ENCODE measurements at places on chromosomes 7 and 10. TPM values are rescaled to one million over a fixed set of nuclear protein-coding genes. Genes with fewer than 3 reads are reported as not detected.

The HECW1 gene
- not detected for total RNA-seq

DNA sequence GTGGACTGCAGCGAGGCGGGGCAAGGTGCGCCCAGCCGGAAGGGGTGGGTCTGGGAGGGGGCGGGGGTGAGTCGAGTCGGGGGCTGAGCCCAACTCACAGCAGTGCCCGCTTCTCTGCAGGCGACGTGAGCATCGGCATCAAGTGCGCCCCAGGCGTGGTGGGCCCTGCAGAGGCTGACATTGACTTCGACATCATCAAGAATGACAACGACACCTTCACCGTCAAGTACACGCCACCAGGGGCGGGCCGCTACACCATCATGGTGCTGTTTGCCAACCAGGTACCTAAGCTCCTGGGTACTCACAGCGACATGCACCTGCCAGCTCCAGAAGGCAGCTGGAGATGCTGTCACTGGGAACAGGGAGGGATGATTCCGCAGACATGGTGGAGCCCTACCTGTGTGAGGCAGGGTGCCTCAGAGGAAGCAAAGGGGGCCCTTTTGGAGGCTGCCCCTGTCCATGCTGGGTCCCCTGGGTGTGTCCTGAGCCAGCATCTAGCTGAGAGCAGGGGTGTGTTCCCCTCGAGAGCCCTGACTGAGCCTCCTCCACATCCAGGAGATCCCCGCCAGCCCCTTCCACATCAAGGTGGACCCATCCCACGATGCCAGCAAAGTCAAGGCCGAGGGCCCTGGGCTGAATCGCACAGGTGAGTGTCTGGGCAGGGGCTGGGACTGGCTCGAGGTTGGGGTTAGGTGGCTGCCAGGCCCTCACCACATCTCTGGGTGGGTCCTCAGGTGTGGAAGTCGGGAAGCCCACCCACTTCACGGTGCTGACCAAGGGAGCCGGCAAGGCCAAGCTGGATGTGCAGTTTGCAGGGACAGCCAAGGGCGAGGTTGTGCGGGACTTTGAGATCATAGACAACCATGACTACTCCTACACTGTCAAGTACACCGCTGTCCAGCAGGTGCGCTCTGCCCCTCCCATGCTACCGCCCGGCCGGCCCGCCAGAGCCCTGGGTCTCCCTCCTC is 12.8 kb downstream of the FLNC start:
- no peak for DNase-seq

The KCNK18 gene
- total RNA-seq: not detected

The CCDC146 gene
- 13.4 TPM for total RNA-seq

DNA sequence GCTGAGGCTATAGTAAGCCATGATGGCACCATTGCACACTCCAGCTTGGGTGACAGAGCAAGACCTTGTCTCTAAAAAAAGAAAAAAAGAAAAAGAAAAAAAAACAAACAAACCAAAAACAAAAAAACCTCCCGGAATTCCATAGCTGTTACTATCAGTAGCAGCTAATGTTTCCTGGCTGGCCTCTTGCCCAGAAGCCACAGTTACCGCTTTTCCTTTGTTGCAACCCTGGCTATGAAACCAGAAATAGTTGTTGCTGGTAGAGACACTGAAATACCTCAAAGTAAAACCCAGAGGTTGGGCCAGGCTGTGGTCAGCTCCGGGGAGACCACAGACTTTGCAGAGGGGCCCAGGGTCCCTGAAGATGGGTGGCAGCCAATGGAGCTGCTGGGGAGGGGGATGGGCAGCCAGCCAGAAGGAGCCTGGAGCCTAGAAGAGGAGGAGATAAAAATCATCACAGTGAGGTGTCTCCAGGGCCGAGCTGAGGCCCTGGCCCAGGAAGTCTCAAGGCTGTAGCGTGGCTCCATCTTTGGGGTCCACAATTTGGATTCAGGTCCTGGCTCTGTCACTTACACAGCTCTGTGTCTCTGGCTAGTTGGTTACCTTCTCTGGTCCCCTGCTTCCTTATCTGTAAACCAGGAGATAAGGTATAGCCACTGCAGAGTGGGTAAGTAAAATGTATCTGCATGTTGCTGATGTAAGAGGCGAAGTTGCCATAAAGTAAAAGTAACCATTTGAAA is 3.4 kb upstream of the CHST12 start:
- DNase-seq: no peak

GRCh38 chr10:60570272-60570865 is 180.7 kb upstream of the ANK3 start:
- no peak for DNase-seq
